ENCODE measurements at places on chromosomes 11 and 22.
A peak's percentile ranks its signal among the peaks of the same experiment; 100 is the strongest.

- no peak for DNase-seq
Observed at GRCh38 chr11:41989823-41990380, 530.5 kb upstream of the LRRC4C start.

GRCh38 chr11:133720951-133721350 lies 124.4 kb downstream of the SPATA19 start:
- DNase-seq, result no peak

GRCh38 chr11:65595543-65596281 lies at the start of gene KCNK7:
KCNK7 (minus strand) TSS chr11:65595800; CDS start chr11:65595772, 28 bp downstream.
- no peak for DNase-seq

- peak; percentile 48 for DNase-seq
Observed at GRCh38 chr11:123249354-123249753, 54.3 kb upstream of the CLMP start.

DNA sequence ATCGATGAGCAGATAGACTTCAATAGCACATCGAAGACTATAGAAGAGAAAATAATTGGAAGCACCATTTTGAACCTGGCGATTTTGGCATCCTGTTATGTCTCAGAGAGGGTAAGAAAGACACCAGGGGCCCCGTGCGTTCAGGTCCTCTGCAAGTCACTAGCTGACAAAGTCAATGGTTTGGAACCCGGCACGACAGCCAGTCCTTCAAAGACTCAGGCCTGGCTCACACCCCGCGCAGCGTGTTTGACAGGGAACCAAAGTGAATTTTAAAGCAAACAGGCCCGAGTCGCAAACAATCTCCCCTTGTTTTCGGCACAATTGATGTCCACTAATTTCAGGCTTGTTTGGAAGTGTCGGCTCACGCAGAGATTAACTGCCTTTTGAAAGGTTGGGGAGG lies 716.6 kb downstream of the BRD1 start:
- no peak for DNase-seq

- DNase-seq, result no peak
Observed at GRCh38 chr22:43823911-43824665, 12.0 kb upstream of the EFCAB6 start.

DNA sequence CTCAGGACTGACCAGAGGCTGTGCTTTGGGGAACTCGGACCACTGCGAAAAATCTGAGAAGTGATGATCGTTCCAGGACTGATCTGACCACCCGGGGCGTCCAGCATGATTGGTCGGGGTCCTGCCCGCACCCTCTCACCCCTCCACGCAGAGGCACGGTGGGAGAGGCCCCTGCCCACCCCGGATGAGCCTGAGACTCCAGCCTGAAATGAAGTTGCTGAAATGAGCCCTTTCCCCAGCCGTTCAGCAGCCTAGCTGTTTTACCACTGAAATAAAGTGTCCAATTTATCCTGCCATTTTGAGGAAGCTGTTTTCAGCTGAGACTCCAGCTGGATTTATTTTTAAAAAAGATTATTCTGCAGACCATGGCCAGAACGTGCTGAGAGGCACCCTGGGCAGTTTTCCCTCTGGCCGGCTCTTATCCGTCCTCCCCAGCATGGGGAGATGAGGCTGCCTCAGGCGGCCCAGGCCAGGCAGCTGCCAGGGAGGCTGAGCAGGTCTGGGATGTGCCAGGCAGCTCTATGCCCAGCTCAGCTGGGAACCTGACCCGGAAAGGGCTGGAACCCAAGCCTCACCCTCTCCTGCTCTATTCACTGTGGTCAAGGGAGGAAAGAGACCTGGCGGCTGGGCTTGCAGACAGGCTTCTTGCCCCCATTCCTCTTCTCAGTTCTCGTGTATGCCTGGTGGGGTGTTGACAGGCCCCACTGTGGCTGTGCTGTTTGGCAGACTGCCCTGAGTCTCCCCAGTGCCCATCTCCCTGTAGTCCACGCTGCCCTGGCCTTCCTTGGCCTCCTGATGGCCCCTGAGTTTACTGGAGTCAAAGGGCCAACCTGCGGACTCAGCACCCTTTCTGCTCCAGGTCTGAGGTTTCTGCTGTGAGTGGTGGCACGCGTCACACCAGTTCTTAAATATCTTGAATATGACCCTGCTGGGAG lies 161.0 kb upstream of the B3GAT1 start:
- DNase-seq, result no peak

DNA sequence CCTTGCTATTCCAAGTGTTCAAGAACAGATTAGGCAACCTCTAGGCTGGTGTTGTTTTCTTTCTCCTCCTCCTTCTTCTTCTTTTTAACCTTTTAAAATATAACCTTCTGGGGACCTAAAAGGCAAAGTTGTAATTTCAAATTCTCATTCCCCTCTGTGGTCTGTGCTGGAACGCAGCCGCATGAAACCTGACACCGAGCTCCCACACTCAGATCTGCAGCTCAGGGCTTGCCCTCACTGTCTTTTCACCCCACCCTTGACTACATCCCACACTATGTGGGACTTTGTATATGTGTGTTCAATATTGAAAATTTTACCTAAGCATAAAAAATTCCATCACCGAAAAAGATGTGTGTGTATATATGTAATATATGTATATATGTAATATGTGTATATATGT lies 62.0 kb upstream of the ARHGAP42 start:
- no peak for DNase-seq

- peak; percentile 25 for DNase-seq
Observed at GRCh38 chr11:105144887-105145286, 5.3 kb upstream of the CARD18 start.

DNA sequence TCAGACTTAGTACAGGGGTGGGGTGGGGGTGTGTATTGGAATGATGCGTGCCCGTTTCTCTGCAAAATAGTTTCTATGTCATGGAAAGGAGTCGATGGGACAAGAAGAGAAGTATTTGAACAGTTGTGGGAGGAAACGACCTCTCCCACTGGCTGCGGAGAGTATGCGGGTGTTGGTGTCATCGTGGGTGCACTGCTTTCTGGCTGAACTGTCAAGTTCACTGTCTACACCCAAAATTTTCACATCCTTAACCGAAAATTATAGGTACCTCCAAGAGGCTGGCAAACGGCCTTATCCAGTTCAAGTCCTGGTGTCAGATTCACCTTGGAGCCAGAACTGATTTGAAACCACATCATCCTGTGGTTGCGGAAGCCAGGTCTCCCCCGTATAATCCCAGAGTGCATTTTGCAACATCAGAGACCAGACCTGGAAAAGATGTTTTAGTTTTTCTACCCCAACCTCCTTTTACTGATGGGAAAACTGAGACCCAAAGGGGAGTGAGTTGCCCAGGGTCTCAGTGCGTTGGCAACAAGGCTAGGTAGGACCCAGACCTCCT lies 497 bp upstream of the SSRP1 start:
- no peak for DNase-seq

DNA sequence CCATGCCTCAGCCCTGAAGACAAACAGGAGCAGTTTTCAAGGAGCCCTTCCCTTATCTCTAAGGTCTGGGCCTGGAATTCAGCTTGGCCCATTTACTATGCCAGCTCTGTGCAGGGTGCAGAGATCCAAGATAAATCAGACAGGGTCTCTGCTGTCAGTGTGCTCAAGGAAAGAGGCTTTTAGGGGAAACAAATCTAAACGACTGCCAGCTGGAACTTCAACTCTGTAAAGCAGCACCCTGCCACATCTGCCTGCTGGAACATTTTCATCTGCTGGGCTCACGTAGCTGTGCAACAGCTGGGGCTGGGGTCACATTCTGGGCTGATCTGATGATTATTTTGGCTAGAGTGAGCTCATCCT lies 19.8 kb upstream of the EHF start:
- DNase-seq, result no peak

All from HTR-8/SVneo (cell line).